Kidney (tissue), 22 donors: ENCODE measurements at places on chromosomes 12 and 14. TPM values are rescaled to one million over a fixed set of nuclear protein-coding genes. Genes with fewer than 3 reads are reported as not detected.

CNIH1 gene
- 64.8 TPM for total RNA-seq

GALNT9 gene
- total RNA-seq = 20.7 TPM

ACSM4 gene
- not detected for total RNA-seq

JDP2 gene
- 33.4 TPM for total RNA-seq

PRH2 gene
- total RNA-seq = not detected

DENR gene
- 35.7 TPM for total RNA-seq

CEP83 gene
- total RNA-seq = 17.1 TPM

PPP1R36 gene
- total RNA-seq = 2.7 TPM

STAB2 gene
- total RNA-seq = 0.16 TPM

FGF6 gene
- total RNA-seq = not detected

SLC8A3 gene
- total RNA-seq = 0.98 TPM

TAS2R30 gene
- total RNA-seq = 4.0 TPM

TSHR gene
- 0.98 TPM for total RNA-seq

BBOF1 gene
- 14.6 TPM for total RNA-seq

HNRNPA1 gene
- 964 TPM for total RNA-seq

GALNT6 gene
- total RNA-seq = 16.8 TPM

STXBP6 gene
- total RNA-seq = 3.9 TPM

ADAM20 gene
- total RNA-seq = 1.2 TPM

TSPAN19 gene
- total RNA-seq = 0.66 TPM

RASAL1 gene
- total RNA-seq = 58.3 TPM

SYT10 gene
- total RNA-seq = 0.41 TPM

SERPINA9 gene
- not detected for total RNA-seq

SLC6A15 gene
- total RNA-seq = 0.28 TPM

LIN7A gene
- 9.7 TPM for total RNA-seq

YBX3 gene
- 347 TPM for total RNA-seq

KCNH3 gene
- total RNA-seq = 2.8 TPM

RHOJ gene
- total RNA-seq = 20.0 TPM

EML5 gene
- 2.8 TPM for total RNA-seq

ADAM21 gene
- total RNA-seq = 0.13 TPM

ADAMTS20 gene
- total RNA-seq = not detected

NIN gene
- total RNA-seq = 40.0 TPM

TMEM229B gene
- 7.8 TPM for total RNA-seq

DBX2 gene
- total RNA-seq = not detected

FOXN4 gene
- total RNA-seq = not detected

AQP2 gene
- total RNA-seq = 122 TPM

NRXN3 gene
- total RNA-seq = 2.4 TPM

KIF5A gene
- total RNA-seq = 1.3 TPM

KITLG gene
- total RNA-seq = 125 TPM

KCNC2 gene
- total RNA-seq = not detected

EXD2 gene
- total RNA-seq = 24.5 TPM

EFS gene
- 5.5 TPM for total RNA-seq

DLGAP5 gene
- total RNA-seq = 0.60 TPM

APOLD1 gene
- 18.9 TPM for total RNA-seq

TAMALIN gene
- 52.3 TPM for total RNA-seq

PZP gene
- 0.31 TPM for total RNA-seq

TAS2R7 gene
- not detected for total RNA-seq

STYK1 gene
- 1.6 TPM for total RNA-seq

RIPK3 gene
- 19.5 TPM for total RNA-seq

PPM1H gene
- total RNA-seq = 25.0 TPM

NELL2 gene
- 3.3 TPM for total RNA-seq

LRCOL1 gene
- 1.8 TPM for total RNA-seq

CDH24 gene
- 5.1 TPM for total RNA-seq

RNU6-8 gene
- not detected for total RNA-seq

LTA4H gene
- total RNA-seq = 56.5 TPM

C14orf180 gene
- 2.1 TPM for total RNA-seq

SDR9C7 gene
- total RNA-seq = not detected
